ENCODE measurements at places on chromosomes 11 and 22.

DNA sequence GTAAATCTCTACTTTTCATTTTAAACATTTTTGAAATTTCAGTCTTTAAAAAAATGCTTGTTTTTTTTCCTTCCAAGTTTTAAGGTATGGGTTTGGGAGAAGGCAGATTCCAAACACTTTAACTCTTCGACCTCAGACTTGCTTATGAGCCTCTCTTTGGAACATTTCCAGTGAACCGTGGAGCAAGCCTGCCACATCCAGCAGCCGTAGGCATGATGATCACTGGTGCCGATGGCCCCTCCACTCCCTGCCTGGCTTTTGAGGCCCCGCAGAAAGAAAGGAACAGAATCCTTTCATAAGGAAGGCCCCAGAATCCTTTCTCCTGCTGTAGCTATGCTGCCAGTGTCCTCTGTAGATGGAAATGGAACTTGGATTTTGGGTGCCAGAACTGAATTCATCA is 50.7 kb downstream of the BMAL1 start:
- peak; percentile 69 for DNase-seq

DNA sequence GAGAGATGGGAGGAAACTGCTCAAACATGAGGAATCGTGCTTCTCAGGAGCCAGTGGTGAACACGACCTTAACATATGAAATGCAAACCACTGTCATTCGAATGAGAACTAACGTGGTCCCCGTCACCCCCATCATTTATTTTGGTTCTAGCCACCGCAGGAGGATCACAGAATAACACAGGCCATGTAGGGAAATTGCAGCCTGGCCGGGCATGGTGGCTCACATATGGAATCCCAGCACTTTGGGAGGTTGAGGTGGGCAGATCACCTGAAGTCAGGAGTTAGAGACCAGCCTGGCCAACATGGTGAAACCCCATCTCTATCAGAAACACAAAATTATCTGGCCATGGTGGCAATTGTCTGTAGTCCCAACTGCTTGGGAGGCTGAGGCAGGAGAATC is 27.1 kb downstream of the KRTAP5-5 start:
- DNase-seq = no peak

DNA sequence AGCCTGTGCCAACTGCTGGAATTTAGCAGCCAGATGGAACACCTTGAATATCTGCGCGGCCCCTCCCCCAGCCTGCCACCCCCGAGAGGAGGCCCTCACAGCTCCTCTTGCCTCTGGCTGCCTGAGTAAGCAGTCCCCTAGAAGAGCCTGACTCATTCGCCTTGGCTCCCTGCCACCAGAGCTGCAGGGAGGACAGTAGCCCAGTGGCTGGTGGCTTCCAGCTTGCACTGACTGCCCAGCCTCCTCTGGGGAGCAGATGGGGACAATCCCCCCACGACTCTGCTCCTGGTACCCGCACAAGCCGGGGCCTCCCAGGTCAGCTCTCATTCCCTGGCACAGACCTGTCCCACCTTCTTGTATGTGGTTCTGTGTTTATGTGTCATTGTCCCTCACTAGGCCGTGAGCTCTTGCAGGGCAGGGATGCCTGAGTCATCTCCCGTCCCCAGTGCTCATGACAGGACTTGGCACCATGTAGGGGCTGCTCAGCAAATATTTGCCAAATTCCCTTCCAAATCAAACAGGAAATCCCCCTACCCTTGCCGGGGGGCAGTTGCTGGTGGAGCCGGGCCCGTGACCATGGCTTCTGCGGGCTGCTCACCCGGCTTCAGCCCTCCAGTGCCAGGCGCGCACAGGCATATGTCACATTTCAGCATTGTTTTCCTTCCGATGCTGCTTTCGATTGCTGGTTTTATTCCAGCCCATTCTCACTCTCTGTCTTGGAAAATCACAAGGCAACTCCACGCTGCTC is 43.6 kb downstream of the CACNG2 start:
- DNase-seq = peak; percentile 97

DNA sequence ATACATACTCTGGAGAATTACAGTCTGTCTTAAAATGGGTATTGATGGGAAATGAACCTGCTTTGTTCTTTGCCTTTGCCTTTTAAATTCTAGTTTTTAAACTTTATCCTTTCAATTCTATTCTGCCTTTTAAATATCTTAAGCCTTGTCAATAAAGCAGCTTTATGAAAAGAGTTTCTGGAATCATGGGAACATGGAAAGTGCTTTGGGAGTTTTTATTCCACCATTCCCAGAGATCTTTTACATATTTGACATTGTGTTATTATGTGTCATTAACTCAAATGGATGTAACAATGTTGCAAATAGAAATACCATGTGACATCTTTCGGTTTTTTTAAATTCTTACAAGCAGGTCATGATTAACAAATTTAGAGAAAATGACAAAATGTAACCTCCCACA is 555.7 kb upstream of the ANO3 start:
- DNase-seq = no peak

- DNase-seq = peak; percentile 90
Observed at GRCh38 chr11:76752321-76753143, 30.6 kb upstream of the TSKU start.

DNA sequence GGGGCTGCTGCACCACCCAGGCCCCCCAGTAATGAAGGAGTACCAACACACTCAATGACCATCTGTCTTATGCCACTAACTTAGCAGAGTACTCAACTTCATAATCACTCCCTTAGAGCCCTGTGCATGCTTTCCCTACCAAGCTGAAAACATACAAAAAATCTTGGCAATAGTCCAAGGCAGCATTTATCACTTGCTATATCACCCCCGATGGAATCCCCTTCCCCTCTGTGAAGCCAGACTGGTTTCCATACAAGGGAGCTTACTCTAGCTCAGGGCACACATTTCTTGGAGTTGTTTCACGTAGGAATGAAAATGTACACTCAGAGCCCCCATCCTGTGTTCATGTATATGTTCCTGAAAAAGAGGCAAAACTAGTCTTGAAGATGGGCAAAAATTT is 301.3 kb upstream of the TENM4 start:
- no peak for DNase-seq

DNA sequence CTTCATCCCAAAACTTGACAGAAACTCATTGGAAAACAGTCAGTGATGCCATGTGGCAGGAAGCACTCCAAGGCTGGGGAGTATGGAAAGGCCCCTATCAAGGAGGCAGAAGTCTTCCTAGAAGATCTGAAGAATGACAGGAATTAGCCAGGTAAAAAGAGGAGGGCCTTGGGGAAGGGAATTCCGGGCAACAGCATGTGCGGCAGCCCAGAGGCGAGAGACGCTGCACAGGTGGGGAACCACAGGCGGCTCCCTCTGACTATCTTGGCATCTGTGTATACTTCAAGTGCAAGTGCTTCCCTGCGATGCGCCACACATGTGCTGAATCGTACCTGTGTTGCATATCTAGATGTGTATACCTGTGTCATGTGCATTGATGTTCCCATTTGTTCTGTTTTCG is 12.7 kb downstream of the PDE2A start:
- no peak for DNase-seq

GRCh38 chr11:78667461-78667860 is 92.8 kb upstream of the NARS2 start:
- DNase-seq = no peak

- no peak for DNase-seq
Observed at GRCh38 chr11:13927481-13927880, 35.0 kb upstream of the SPON1 start.

DNA sequence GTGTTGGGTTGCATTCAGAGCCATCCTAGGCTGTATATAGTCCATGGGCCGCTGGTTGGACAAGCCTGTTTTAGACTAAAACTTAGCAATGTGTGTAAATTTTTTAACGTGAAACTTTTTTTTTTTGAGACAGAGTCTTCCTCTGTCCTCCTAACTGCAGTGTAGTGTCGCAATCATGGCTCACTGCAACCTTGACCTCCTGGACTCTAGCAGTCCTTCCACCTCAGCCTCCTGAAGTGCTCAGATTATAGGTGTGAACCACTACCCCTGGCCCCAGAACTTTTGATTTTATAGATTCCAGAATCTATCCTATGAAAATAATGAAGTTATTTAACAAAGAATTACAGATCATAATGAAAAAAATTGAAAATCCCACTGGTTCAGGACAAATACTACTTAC is 29.9 kb upstream of the PANX2 start:
- DNase-seq = no peak

- DNase-seq = no peak
Observed at GRCh38 chr11:45169310-45170072, 23.1 kb downstream of the PRDM11 start.

GRCh38 chr11:8758619-8759169 is 76.1 kb downstream of the RPL27A start:
- no peak for DNase-seq

DNA sequence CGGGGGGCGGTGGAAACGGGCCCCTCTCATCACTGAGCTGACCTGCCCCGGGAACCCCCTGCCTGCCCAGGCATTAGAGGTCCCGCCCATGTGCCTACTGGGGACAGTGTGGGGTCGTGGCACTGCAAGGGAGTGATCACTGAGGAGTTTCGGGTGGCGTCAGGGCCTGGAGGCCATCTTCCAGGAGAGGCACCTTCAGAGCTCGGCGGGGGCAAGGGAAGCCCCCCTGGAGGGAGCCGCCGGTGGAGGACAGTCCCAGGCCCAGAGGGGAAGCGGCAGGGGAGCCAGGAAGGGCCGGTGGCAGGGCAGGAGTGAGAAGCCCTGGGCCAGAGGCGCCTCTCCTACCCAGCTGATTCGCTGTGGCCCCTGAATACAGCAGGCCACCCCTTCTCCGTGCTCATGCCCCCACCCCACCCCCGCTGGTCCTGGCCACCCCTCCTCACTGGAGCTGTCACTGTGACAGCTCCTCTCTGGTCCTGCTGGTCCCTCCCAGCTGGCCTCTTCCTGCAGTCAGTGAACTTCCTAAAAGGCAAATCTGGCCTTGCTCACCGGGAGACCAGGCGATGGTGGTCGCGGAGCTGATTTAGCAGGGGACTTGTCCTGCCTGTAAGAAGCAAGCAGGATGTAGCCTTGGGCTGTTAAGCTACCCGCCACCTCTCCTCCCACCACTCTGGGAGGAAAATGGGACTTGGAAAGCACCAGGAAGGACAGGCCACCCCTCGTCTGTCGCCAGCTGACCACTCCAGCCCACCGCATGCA is 2.0 kb upstream of the MAPK11 start:
- peak; percentile 49 for DNase-seq

- DNase-seq = peak; percentile 33
Observed at GRCh38 chr11:134272381-134273316, 3.5 kb upstream of the GLB1L3 start.

- DNase-seq = no peak
Observed at GRCh38 chr11:32821917-32822560, 7.7 kb upstream of the PRRG4 start.

DNA sequence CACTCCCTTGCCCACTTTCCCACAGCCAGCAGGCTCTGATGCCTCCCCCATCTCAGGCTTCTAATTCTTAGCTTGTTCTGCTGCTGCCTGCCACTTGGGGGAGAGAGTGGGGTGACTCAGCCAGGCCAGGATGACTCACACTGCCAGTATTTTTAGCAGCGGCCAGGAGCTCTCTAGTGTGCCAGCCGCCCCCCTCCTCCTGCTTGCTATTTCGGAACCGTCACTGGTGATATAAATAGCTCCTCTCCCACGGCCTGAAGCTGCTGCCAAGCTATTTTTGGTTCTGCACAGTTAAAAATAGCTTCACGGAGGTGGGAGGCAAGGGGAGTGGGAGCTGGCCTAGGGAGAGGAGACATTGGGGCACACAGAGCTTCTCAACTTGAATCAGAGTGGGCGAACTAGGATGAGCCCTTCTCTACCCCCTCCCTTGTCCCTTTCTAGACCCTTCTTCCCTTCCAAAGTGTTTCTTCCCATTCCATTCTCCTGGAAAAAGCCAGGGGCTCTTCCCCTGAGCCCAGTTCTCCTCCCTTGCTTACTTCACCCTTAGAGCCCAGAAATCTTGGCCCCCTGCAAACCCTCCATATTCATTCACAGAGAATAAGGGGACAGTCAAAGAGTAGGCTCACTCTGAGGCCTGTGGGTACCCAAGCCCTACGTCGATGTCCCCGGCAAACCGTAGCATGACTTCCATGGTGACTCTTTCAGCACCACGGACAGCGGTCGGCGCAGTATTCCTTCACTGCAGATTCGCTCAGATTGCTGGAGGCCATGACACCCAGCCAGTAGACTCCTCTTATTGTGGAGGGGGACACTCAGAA is 2.5 kb upstream of the NPAS4 start:
- peak; percentile 82 for DNase-seq

DNA sequence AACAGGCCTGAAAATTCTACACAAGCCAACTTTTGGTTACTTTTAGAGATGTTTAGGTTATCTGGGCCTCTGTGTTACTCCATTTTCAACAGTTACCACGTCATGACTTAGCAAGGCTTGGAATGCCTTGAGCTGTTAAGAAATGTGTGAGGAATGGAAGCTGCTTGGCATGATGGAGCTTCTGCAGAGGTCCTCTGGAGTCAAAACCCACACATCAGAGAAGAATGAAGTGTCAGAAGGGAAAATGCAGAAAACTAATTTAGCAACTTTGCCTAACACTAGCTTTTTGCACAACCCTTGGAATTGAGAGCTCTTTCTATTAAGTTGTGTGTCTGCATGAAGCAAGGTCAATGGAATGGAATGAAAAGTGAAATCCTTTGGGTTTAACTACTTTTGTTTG is 27.4 kb downstream of the FAT3 start:
- no peak for DNase-seq

DNA sequence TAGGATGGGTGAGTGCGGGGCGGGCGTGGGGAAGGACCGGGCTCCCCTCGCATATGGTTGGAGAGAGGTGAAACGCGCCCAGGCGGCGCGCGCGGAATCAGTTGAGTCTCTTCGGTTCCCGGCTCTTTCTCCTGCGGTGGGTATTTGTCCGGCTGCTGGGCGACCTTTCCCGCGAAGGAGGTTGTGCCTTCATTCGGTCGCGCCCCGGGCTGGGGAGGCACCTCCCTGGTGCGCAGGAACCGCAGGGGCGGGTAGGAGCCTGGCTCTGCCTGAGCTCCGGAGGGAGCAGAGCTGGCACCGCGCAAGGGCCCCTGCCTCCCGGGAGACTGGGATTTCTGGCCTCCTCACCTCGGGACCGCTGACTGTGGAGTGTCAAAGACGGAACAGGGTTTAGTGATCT is 27.5 kb downstream of the SAA4 start:
- no peak for DNase-seq

GRCh38 chr22:22243033-22243680 is 1.4 kb upstream of the VPREB1 start:
- DNase-seq = no peak

- DNase-seq = peak; percentile 86
Observed at GRCh38 chr11:57277845-57278720, 41.0 kb upstream of the APLNR start.

Data from kidney (tissue), 22 donors.